Lung microvascular endothelial cell (primary cell): ENCODE measurements at places on chromosomes 2 and 18.

GRCh38 chr2:39772086-39772811, 6.8 kb downstream of the THUMPD2 start:
- DNase-seq, result peak; percentile 6

DNA sequence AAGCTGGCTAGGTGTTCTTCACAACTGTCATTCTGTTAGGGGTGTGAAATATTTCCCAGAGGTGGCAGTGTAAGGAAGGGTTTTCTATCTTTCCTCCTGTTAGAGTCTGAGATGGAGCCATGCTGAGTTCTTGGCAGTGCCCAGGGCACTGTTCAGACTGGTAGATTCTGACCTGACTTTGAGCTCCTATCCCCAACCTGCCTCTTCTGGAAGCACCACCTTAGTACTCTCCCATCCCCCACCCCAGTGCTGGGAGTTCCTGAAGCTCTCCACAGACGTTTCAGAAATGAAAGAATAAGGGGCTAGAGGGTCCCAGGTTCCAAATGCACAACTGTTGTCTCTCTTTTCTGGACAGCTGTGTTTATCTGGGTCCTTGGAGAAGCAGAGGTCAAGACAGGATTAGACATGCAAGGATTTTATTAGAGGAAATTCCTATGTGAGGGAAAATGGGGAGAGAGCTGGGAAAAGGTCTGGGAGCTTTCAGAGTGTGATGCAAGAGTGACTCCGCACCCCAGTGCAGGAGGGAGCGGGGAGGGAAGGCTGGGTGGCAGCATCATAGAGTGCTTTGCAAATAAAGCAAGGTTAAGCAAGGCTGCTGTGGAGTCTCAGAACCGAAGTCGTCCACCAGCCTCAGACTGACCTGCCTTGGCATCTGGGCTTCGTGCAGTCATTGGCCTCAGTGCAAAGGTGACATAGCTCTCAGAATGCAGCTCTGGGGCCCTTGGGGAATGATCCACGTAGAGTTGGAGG, 75.5 kb downstream of the SLC4A3 start:
- DNase-seq, result no peak

- no peak for DNase-seq
These were observed 64.1 kb upstream of the NFU1 start for GRCh38 chr2:69501301-69501700.

GRCh38 chr2:197426723-197427603, 7.9 kb downstream of the SF3B1 start:
- peak; percentile 11 for DNase-seq

- no peak for DNase-seq
These were observed 195.3 kb upstream of the MEIS1 start for GRCh38 chr2:66239655-66240054.

GRCh38 chr2:209368914-209369313, 54.9 kb upstream of the MAP2 start:
- DNase-seq, result peak; percentile 92

DNA sequence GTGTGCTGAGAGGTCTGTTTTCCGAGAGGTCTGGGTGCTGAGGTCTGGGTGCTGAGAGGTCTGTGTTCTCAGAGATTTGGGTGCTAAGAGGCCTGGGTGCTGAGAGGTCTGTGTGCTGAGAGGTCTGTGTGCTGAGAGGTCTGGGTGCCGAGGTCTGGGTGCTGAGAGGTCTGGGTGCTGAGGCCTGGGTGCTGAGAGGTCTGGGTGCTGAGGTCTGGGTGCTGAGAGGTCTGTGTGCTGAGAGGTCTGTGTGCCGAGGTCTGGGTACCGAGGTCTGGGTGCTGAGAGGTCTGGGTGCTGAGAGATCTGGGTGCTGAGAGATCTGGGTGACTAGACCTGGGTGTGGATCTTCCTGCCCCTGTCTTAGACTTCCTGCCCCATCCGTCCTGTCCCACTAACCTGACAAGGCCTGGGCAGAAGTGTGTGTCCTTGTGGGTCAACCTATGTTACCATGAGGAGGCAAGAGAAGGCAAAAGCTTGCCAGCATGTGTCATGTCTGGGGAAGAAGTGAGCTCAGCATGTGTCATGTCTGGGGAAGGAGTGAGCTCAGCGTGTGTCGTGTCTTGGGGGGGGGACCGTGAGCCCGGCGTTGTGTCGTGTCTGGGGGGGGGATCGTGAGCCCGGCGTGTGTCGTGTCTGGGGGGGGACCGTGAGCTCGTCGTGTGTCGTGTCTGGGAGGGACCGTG, 69.3 kb downstream of the KCNG2 start:
- peak; percentile 12 for DNase-seq

DNA sequence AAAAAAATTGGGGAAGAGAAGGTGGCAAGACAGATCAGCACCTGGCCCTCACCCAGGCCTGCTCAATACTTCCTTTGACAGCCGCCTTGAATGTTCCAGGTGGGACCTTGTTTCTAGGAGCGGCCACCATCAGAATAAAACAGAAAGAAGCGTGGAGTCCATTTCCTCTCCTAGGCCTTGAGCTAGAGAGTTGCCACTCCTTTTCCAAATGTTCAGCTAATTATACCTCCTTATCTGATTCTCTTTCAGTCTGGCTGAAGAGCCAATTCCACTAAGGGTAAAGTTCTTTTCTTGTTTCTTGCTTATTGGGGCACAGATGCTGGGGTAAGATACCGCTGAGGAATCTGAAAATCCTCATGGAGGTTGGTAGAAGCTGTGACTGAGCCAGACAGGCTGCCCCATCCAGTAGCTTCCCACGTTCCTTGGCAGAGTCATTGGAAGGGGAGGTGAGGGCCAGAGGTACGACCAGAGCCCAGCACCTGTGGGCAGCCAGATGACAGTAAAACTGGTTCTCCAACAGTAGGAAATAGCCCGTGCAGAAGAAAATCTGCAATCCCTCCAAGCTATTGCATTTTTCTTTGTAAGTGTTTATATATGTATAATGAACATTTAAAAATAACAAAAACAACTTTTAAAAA, 51.5 kb downstream of the PLB1 start:
- no peak for DNase-seq

GRCh38 chr2:198213253-198213652, 408.9 kb downstream of the PLCL1 start:
- no peak for DNase-seq

GRCh38 chr2:128196471-128196931, 105.5 kb downstream of the UGGT1 start:
- peak; percentile 54 for DNase-seq

- no peak for DNase-seq
These were observed 14.7 kb upstream of the ATP6V1B1 start for GRCh38 chr2:70921031-70921430.

DNA sequence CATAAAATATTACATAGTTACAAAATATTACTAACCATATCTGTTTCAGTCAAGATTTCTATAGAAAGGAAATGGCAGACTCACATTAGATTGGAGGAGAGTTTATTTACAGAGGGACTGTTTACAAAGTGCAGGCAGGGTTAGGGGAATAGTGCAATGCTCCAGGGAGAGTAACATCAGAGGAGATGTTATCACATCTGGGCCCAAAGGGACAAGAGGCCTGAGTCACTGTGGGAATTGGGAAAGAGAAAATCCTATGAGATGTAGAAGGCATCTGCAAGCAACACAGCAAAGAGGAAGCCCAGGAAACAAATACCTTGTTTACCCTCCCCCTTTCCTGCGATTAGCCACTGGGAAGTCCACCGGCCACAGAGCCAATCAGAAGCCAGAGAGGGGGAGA, 227.3 kb upstream of the TANK start:
- no peak for DNase-seq

- DNase-seq, result no peak
These were observed 31.5 kb downstream of the ANKRD44 start for GRCh38 chr2:197278799-197279763.

DNA sequence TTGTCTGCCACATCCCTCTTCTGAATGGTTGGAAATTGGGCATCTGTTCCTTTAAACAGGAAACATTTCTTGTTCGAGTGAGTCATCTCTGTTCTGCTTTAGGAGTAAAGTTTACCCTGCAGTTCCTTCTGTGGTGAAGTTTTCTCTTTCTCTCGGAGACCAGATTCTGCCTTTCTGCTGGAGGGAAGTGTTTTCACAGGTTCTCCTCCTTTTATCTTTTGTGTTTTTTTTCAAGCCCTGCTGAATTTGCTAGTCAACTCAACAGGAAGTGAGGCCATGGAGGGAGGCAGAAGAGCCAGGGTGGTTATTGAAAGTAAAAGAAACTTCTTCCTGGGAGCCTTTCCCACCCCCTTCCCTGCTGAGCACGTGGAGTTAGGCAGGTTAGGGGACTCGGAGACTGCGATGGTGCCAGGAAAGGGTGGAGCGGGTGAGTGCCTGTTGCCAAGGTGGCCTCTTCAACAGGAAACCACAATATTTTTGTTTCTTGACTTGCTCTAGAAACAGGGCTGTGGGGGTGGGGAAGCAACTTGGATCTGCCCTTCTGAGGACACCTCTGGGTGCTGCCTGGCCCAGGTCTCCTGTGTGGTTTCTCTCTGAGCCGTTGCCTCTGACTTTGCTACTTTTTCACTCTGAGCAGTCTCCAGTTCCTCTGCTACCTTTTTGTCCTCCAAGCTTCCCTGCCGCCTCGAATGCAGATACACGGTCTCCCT, 2.2 kb upstream of the CASP8 start:
- DNase-seq, result peak; percentile 90

GRCh38 chr2:9686061-9686460, 55.3 kb upstream of the YWHAQ start:
- DNase-seq, result no peak

DNA sequence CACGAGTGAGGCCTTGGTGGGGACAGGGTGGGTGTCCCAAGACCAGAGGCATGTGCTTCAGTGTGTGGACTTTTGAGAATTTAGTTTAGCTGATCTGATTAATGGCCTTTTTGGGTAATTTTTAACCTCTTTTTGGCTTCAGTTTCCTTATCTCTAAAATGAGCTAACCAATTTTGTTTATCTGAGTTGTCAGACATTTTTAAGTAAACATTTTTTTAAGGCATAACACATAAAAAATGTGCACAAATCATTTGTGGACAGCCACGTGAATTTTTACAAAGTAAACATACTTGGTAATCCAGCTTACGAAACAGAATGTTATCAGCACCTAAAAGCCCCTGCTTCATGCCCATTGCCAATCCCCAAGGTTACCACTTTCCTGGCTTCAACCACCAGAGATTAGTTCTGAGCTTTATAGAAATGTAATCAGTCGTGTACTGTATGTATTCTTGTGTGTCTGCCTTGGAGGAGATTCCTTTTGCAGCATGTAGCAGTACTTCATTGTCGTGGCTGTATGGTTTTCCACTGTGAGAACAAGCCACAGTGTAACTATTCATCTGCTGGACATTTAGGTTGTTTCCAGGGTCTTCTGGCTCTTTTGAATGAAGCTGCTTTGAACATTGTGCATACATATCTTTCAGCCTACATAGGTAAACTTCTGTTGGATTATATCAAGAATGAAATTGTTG, 8.4 kb upstream of the INO80C start:
- no peak for DNase-seq

DNA sequence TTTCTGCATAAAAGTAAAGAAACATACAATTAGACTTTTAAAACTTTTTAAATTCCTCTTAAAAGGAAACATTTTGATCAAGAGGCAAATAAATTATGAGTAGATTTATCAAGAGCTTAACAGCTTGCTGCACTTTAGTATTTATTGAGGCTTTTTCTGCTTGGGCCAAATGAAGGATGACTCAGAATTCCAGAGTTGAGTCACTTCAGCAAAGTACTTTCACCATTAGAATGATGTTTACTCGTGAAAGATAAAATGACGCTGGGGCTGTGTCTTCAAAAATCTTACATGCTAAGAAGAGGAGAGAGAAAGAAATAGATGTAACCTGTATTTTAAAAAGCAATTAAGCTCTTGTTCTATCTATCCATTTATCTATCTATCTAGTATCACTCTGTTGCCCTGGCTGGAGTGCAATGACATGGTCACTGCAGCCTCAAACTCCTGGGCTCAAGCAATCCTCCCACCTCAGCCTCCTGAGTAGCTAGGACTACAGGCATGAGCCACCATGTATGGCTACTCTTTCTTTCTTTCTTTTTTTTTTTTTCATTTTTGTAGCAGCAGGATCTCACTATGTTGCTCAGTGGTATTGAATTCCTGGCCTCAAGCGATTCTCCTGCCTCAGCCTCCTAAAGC, 75.3 kb upstream of the RIOK3 start:
- peak; percentile 71 for DNase-seq

- DNase-seq, result peak; percentile 80
These were observed 99.9 kb downstream of the SPATS2L start for GRCh38 chr2:200406379-200406778.

GRCh38 chr2:15614545-15615300, 23.1 kb downstream of the DDX1 start:
- no peak for DNase-seq
